ENCODE measurements at places on chromosomes 6 and 20.
A peak's percentile ranks its signal among the peaks of the same experiment; 100 is the strongest.

DNA sequence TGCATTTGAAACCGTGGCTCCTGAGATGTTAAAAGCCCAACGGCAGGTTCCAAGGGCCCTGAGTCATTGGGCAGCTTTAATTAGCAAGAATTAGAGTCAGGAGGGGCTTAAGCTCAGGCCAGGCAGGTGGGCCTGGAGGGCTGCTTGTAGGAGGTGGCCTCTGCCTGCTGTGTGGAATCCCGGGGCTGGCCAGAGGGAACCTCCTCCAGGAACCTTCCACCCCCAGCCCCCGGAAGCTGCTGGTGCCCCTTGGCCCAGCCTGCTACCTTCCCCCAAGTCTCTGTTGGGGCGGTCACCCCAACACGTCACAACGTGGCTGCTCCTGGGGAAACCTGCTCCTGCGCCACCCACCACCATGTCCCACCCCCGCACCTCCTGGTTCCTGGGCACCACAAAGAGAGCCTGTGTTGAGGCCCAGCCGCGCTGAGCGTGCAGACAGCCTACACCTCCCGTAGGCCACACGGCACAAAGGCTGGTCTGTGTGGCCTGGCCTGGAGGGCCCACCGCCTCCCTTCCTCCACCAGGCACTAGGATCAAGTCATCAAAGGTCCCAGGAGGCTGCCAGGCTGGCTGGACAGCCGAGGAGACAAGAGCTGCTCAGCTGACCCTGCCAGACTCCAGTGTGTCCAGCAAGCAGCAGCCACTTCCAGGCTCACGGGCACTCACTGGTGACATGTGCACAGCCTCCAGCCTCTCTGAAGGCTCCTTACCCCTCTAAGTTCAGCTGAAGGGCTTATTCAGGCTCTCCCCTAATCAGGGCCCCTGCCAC is 86.3 kb downstream of the SNX5 start:
- no peak for DNase-seq

- no peak for DNase-seq
These were observed 35.8 kb downstream of the TOP1 start for GRCh38 chr20:41064377-41064776.

GRCh38 chr20:48834278-48834677 is 6.5 kb upstream of the PREX1 start:
- DNase-seq, result no peak

DNA sequence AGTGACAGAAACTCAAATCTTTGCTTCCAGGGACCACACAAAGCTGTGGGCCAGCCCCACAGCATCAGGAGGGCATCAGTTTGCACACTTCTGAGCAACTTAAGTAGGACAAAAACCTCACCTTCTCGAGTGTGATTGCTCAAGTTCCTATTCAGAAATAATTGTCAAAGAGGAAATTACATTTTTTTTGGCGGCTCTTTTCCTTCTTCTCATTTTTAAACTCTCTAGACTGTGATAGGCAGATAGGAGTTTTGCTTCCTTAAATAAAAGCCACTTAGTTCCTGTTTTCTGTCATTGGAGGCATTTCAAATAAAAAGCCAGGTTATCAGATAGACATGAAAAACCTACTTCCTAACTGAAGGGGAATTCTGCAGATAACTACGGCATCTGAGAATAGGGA is 11.2 kb upstream of the TAGAP start:
- DNase-seq, result no peak

- DNase-seq, result no peak
These were observed 31.6 kb upstream of the SLC32A1 start for GRCh38 chr20:38692436-38693411.

- DNase-seq, result no peak
These were observed 91.8 kb downstream of the TMEM200A start for GRCh38 chr6:130457605-130458004.

- DNase-seq, result no peak
These were observed 166.6 kb upstream of the SOX4 start for GRCh38 chr6:21426841-21427490.

DNA sequence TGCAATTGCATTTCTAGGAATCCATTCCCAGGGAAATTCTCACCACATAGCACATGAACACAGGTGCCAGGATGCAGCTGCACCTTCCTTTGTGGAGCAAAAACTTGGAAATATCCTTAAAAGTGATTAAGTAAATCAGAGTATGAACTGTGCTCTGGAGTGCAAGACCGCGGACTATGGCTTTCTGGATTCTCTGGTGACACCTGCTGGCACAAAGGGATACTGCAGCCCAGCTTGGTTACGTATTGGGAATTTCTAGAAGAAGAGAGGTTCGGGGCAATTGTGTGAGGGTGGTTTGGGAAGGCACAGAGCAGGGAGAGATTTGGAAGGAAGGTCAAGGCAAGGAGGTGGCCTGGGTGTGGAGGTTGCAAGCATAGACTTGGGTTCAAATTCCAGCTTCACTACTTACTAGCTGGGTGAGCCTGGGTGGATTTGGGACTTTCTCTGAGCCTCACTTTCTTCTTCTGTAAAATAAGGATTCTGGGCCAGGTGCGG is 15.9 kb upstream of the PEDS1 start:
- peak; percentile 45 for DNase-seq

GRCh38 chr6:128098000-128098581 is 197.2 kb upstream of the THEMIS start:
- DNase-seq, result no peak

DNA sequence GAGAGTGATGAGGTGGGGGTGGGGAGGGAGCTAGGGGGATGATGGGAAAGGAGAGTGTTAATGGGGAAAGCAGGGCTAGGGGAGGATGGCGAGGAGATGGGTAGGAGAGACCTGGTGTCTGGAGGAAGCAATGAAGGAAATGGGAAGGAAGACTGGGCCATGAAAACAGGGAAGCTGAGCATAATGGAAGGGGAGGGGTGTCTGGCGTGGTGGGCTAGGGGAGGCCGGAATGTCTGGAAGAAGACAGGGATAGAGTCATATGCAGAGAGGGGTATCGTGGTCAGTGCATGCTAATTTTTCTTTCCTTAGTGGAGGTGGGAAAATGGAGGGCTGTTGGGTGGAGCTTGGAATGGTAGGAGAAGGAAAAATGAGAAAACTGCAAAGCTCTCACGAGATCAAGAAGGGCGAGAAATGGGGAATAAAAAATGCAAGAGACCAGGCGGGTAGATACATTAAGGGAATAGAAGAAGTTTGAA is 423 bp downstream of the KLHDC3 start:
- DNase-seq, result no peak

- no peak for DNase-seq
These were observed 56.8 kb upstream of the PHIP start for GRCh38 chr6:79134699-79135474.

DNA sequence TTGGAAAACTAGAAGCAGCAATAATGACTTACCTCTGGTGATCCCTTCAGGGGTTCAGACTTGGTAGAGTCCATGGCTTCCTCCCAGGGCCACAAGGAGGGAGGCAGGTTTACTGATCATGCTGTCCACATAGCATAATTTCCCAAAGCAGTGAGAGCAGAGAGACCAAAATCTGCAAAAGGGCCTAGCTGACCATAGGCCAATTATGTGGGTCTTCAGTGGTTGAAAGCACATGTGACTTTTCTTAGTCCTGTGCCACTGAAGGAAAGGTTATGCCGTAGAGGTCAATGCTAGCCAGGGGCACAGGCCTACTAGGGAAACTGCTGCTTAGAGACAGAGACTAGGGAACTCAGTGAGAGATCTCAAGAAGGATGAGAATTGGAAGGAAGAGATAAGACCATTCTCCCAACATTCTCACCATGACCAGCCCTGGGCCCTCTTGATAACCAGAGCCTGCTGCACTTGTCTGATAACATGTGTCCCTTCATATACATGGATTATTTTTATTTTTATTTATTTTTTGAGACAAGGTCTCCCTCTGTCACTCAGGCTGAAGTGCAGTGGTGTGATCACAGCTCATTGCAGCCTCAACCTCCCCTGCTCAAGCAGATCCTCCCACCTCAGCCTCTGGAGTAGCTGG is 2.0 kb upstream of the GTPBP2 start:
- DNase-seq, result no peak

DNA sequence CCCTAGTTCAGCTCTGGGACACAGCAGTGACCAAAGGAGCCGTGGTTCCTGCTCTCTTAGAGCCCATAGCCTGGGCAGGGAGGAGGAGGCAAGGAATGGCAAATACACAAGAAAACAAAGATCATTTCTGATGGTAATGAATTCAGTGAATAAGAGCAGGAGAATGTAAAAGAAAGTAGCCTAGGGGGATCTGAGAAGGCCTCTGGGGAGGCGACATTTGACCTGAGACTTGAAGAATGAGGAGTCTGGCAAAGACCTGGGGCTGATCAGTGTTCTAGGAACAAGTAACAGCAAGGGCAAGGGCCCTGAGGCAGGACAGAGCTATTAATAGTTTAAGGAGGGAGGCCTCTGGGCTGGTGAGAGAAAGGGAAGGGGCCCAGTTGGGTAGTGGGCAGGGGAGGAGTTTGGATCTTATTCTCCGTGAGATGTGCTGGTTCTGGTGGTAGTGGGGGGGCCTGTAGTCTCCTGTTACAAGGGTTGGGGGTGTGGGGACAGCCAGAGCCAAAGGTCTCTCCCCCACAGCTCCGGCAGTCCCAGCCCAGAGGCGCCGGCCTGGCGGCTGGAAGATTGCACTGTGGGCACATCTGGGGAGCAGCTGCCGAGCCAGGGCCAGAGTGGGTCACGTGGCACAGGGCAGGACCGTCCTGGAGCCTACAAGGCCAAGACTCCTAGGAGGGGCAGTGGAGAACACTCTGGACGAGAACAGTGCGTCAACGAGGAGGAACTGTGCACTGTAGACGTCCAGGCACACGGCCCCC is 9.3 kb upstream of the ID1 start:
- no peak for DNase-seq

GRCh38 chr6:132464538-132465256 is 48.2 kb downstream of the STX7 start:
- no peak for DNase-seq

GRCh38 chr6:168145747-168146596 is 67.0 kb upstream of the FRMD1 start:
- no peak for DNase-seq

GRCh38 chr6:151290877-151291721 is 51.3 kb downstream of the AKAP12 start:
- DNase-seq, result no peak

DNA sequence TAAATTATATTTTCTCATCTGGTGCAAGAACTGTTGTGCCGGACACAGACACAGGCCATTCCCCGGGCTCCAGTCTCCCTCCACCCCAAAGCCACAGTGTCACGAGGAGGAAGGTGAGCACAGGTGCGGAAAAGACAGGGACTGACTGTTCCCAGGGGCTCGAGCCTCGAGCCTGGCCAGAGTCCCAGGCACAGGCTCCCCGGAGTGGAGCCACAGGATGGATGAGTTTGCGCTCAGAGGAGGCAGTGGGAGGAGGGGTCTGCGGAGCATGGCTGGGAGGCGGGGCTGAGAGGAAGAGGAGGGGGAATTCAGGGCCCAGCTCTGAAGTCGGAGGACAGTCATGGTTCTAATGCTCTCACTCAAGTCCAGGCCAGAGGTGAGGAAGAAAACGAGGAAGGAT is 284.8 kb downstream of the SMOC2 start:
- DNase-seq, result no peak

DNA sequence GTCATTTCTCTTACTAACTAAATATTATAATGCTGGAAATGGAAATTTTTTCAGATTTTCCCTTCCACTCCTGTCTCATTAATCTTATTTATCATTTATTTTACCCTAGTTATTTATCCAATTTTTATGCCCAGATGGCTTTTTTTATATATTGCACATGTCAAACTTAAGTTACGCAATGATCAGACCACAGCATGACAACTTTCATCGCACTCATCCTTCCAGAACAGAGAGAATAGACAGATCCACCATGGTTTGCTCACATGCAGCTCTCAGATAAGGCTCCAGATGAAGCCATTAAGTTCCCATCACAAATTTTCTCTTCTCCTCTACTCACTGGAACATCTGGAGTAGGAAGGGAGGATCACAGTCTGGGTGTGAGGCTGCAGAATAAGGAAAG is 48.7 kb downstream of the MAP7 start:
- no peak for DNase-seq

- DNase-seq, result no peak
These were observed 28.8 kb upstream of the GGTLC1 start for GRCh38 chr20:24017458-24017755.

- DNase-seq, result no peak
These were observed 26.7 kb downstream of the GPX6 start for GRCh38 chr6:28488916-28489365.

GRCh38 chr6:44727651-44728630 is 340.4 kb downstream of the CDC5L start:
- no peak for DNase-seq

DNA sequence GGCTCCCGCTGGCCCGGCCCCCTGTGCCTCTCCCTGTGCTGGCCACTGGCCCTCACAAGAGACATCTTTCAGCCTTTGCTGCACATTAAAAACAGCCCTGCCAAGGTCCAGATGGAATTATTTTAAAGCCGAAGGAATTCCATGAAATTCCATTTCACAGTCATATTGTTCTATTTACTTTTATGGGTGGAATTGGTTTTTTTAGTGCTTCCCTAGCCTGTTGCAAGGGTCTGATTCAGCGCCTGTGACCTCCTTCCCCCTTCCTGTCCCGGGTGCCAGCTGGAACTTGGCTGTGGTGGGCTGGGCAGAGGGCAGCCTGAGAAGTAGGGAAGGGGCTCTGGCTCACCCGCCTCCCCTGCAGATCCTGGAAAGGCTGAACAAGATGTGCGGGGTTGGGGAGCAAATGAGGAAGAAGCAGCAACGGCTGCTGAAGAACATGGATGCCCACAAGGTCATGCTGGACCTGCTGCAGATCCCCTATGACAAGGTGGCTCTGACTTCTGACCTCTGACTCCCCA is 34.3 kb downstream of the UQCC2 start:
- no peak for DNase-seq

DNA sequence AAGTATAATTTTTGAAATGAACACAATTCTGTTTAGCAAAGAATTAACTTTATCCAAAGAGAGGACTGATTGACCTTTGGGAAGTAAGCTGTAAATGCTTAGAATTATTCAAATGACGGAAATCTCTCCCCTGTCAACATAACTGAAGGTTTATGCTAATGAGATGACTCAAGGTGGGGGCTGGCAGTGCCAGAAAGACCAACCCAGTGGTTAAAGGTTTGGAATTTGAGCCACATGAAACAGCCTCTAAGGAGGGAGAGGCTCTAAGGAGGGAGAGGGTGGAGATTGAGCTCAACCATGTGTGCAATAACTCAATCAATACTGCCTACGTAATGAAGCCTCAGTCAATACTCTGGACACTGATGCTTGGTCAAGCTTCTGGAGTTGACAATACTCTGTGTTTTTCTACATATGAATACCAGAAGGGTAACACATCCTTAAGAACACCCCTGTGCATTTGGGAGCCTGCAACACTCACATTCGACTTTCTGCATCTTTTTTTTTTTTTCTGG is 123.4 kb upstream of the TENT5A start:
- DNase-seq, result no peak

- DNase-seq, result no peak
These were observed 16.4 kb downstream of the SYNJ2 start for GRCh38 chr6:157997893-157998608.
